ENCODE measurements at places on chromosomes 4 and X. TPM values are rescaled to one million over a fixed set of nuclear protein-coding genes. Genes with fewer than 3 reads are reported as not detected.

The KLHL13 gene
- 9.4 TPM for total RNA-seq

The BANK1 gene
- total RNA-seq, result not detected

The TRAM1L1 gene
- total RNA-seq, result 5.3 TPM

The F9 gene
- total RNA-seq, result not detected

The CENPVL3 gene
- total RNA-seq, result not detected

The PIR gene
- total RNA-seq, result 49.6 TPM

The FGF2 gene
- 42.9 TPM for total RNA-seq

GRCh38 chr4:1810765-1811164 is 17.7 kb downstream of the FGFR3 start:
- no peak for DNase-seq
- 0 out of 2 replicates have a peak, but pooled peaks cover 1% of the 10 kb centered on the region for H3K36me3 ChIP-seq
- H3K4me1 ChIP-seq, result no peaks in the 10 kb centered on the region
- H3K27me3 ChIP-seq, result no peaks in the 10 kb centered on the region
- no peak overlapping the region for H3K4me3 ChIP-seq

- no peak overlapping the region for H3K4me3 ChIP-seq
- no peaks in the 10 kb centered on the region for H3K27me3 ChIP-seq
- DNase-seq, result no peak
These were observed 226.6 kb downstream of the KDR start for GRCh38 chr4:54898656-54899340.

DNA sequence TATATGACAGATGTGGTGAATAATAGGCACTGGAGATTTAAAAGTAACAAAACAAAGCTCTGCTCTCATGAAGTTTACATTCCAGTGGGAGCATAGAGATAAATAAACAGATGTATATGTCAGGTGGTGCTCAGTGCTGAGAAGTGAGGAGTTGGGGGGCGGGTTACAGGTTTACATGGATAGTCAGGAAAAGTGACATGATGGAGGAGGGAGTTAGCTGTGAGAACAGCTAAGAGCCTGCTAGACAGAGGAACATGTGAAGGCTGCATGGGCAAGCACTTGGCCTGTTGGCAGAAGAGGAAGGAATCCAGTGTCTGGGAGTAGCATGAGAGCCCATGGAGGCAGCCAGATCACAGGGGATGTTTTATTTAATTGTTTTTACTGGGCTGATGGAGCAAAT is 10.2 kb upstream of the TMEM156 start:
- peaks cover 60% of the 10 kb centered on the region for H3K4me1 ChIP-seq
- H3K27ac ChIP-seq, result peak overlapping the region; percentile 89
- H3K27me3 ChIP-seq, result no peaks in the 10 kb centered on the region
- no peak overlapping the region for H3K4me3 ChIP-seq

DNA sequence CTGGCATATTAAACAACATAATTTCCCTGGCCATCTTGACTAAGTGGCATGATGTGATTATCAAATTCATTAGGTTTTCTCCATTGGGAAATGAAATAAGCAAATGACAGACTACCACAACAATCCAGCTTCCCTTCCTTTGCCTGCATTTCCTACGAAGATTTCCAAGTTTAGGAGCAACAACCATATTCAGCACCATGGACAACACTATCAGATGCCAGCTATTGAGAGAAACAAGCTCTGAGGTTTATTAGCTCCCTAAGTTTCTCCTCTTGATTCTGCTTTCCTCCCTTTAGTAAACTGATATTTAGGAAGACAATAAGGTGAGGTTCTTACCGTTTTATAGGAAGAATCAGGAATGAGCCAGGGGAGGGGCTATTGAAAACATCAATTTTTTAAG is 36.2 kb downstream of the DCX start:
- DNase-seq, result no peak
- no peaks in the 10 kb centered on the region for H3K4me1 ChIP-seq
- H3K27me3 ChIP-seq, result no peaks in the 10 kb centered on the region
- H3K27ac ChIP-seq, result no peak overlapping the region
- H3K36me3 ChIP-seq, result no peaks in the 10 kb centered on the region
- no peak overlapping the region for H3K4me3 ChIP-seq

GRCh38 chr4:3263053-3263875 is 14.3 kb downstream of the MSANTD1 start:
- no peak overlapping the region for H3K4me3 ChIP-seq
- DNase-seq, result no peak
- H3K36me3 ChIP-seq, result no peaks in the 10 kb centered on the region
- H3K27me3 ChIP-seq, result no peaks in the 10 kb centered on the region

DNA sequence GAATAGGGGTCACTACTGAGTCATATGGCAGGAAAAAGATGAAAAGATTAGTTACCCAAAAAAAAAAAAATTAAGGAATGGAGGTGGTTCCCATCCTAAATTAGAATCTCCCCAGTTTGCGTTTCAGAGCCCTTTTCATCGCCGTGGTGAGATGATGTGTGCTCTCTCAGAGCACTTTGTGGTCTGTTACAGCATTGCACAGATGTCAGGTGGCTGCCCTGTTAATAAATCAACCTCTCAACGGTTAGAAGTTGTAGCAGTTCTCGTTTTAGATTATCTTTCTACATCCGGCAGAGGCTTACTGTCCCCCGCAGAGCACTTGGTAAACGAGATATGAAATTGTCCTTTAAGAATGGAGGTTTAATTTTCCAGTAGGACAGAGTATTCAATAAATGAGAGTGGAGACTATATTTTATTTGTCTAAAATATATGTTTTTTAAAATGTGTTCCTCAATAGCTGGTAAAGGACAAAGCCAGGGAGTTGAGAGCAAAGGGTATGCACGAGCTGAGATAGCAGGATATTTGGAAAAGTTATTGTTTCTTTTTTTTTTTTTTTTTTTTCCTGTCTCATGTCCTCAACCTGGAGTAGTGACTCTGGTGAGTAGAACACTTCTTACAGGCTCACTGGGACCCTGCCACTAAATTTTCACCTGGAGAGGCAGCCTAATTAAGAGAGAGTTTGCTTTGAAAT is 26.9 kb downstream of the AFF1 start:
- DNase-seq, result no peak
- H3K36me3 ChIP-seq, result peaks cover 14% of the 10 kb centered on the region
- no peak overlapping the region for H3K27ac ChIP-seq
- H3K4me3 ChIP-seq, result no peak overlapping the region
- H3K4me1 ChIP-seq, result peaks cover 22% of the 10 kb centered on the region

DNA sequence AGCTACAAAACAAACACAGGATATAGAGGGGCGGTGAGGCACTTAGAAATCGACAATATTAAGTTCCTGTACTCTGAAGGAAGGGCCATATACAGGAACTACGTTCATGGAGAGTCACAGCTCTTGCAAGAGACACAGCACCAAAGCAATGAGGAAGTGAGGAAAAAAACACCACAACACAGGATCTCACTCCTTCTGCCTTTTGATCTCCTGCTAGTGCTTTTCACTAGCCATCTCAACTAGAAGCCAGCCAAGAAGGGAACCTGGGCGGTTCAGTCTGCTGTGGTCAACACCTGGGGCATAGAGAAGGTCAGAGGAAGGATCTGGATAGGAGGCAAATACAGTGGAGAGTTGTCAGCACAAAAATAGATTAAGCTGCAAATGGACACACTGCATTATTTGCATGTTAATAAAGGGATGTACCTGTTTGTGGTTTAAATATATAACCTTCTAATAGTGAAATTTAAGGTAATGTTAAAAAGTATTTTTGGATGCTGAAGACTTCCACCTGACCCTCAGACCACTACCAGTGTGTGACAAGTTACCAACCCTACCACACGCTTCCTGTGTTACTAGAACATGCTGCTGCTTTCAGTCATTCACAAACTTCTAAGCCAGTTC is 104.6 kb downstream of the DTHD1 start:
- H3K4me1 ChIP-seq, result no peaks in the 10 kb centered on the region
- DNase-seq, result no peak
- no peak overlapping the region for H3K4me3 ChIP-seq
- no peaks in the 10 kb centered on the region for H3K27me3 ChIP-seq
- H3K36me3 ChIP-seq, result no peaks in the 10 kb centered on the region

- peak within 1 kb of the TSS; percentile 57 for H3K4me3 ChIP-seq
- H3K36me3 ChIP-seq, result no peaks in the 10 kb centered on the region
- peak within 1 kb of the TSS; percentile 66 for H3K27ac ChIP-seq
- no peaks in the 10 kb centered on the region for H3K27me3 ChIP-seq
- peak; percentile 56 for DNase-seq
- peaks cover 5% of the 10 kb centered on the region for H3K4me1 ChIP-seq
These were observed at the start of gene ADGRA3 for GRCh38 chr4:22515888-22516541. TSS of gene ADGRA3 (minus strand) at chr4:22516066. CDS start at chr4:22515784, 282 bp downstream.

DNA sequence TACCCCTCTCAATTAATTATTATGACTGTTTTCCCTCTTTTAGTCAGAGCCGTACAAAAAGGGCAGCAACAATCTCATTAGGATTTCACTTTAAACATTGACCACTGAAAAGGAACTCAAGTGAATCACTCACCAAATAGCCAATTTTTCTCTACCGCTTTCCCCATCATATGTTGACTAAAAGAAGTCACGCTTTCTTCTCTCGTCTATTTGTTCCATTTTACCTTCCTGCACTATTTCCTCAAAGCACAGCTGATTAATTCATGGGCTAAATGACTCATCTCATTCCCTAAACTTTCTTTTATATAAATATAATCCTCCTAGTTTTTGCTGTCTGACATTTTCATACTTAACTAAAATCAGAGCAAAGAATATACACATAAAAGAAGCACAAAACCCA is 8.2 kb downstream of the MID1 start:
- H3K27ac ChIP-seq, result peak overlapping the region; percentile 58
- H3K36me3 ChIP-seq, result no peaks in the 10 kb centered on the region
- DNase-seq, result no peak
- no peak overlapping the region for H3K4me3 ChIP-seq
- H3K27me3 ChIP-seq, result no peaks in the 10 kb centered on the region

DNA sequence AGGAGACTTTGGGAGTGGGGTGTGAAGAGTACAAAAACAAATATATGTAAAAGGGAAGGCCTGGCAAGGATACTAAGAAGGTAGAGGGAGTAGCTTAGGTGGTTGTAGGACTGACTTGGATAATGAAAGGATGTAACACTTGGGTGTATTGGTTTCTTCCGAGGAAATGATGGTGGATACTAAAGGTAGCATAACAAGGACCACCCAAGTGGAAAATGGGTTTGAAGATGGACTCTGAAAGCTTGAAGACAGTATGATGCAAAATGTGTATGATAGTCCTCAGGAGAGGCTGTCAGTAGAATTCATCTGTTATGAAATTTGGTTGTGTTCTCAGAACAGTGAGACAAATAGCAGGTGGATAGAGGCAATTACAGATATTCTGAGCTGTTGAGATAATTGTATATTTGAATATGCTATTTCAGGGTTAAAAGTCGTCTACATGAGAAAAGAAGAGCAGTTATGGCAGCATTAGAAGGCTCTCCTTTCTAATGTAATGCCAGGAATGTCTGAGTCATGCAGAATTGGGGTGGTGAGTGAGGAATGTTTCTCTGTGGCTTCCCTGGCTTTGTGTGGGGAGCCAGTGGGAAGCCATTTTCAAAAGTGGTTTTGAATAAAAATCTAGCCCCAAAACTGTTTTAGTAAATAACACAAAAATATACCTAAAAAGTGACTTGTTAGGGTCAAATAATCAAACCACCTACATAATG is 75.6 kb downstream of the FHIP1A start:
- H3K36me3 ChIP-seq, result no peaks in the 10 kb centered on the region
- H3K27ac ChIP-seq, result peak overlapping the region; percentile 90
- H3K27me3 ChIP-seq, result no peaks in the 10 kb centered on the region
